ENCODE measurements at places on chromosomes 5 and 9. TPM values are rescaled to one million over a fixed set of nuclear protein-coding genes. Genes with fewer than 3 reads are reported as not detected.

- no peak overlapping the region for H3K27ac ChIP-seq
- peak; percentile 52 for DNase-seq
- H3K4me1 ChIP-seq: peaks cover 18% of the 10 kb centered on the region
- H3K36me3 ChIP-seq: peaks cover 10% of the 10 kb centered on the region
- no peak overlapping the region for H3K4me3 ChIP-seq
- no peaks in the 10 kb centered on the region for H3K27me3 ChIP-seq
These were observed 69.9 kb downstream of the MAMDC2 start for GRCh38 chr9:70113403-70114022.

DPYSL3 gene
- total RNA-seq: 20.7 TPM

- DNase-seq: no peak
- H3K27ac ChIP-seq: no peak overlapping the region
- peaks cover 25% of the 10 kb centered on the region for H3K36me3 ChIP-seq
- peaks cover 94% of the 10 kb centered on the region for H3K4me1 ChIP-seq
These were observed 29.7 kb upstream of the LTC4S start for GRCh38 chr5:179764056-179764455.

OTULINL gene
- 3.8 TPM for total RNA-seq

- H3K36me3 ChIP-seq: peaks cover 29% of the 10 kb centered on the region
- peak overlapping the region; percentile 67 for H3K27ac ChIP-seq
- H3K27me3 ChIP-seq: no peaks in the 10 kb centered on the region
These were observed 69.3 kb downstream of the CRB2 start for GRCh38 chr9:123425261-123425821.

Measured in left ventricle myocardium inferior (tissue), 1 donor.